ENCODE measurements at places on chromosomes 2 and 18. TPM values are rescaled to one million over a fixed set of nuclear protein-coding genes. Genes with fewer than 3 reads are reported as not detected.

DNA sequence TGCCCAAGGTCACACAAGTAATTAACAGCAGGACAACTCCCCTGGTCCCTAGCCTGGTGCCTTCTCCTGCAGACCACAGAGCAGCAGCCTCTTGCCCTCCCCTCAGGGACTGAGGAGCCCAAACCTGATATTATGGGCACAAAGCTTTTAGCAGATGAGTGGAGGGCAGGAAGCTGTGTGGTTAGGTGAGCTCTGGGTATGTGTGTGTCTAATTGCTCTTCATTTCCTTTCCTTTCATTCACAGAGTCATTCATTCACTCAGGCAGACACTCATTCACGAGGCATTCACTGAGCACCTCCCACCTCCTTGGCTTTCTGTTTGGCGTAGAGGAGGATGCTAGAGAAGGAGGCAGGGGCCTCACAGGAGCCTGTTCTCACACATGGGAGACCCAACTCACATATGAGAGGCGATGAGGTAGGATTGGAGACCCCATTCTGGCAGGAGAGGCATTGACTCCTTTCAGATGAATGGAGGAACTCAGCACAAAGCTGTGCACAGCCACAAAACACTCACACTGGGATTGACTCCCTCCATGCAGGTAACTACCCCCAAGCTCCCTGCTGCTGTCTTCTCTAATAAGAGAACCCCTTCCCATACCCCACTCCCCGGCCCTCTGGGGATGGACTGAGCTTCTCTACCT, 306.8 kb upstream of the SKOR2 start:
- H3K27me3 ChIP-seq: no peaks in the 10 kb centered on the region
- H3K27ac ChIP-seq: no peak overlapping the region
- H3K4me3 ChIP-seq: no peak overlapping the region
- no peaks in the 10 kb centered on the region for H3K4me1 ChIP-seq
- no peak for DNase-seq
- H3K36me3 ChIP-seq: no peaks in the 10 kb centered on the region

GRCh38 chr18:54942144-54942543, 17.1 kb downstream of the CCDC68 start:
- no peak overlapping the region for H3K4me3 ChIP-seq
- H3K4me1 ChIP-seq: peaks cover 16% of the 10 kb centered on the region
- no peak overlapping the region for H3K27ac ChIP-seq
- no peak for DNase-seq
- no peaks in the 10 kb centered on the region for H3K27me3 ChIP-seq
- H3K36me3 ChIP-seq: peaks cover 6% of the 10 kb centered on the region

GRCh38 chr2:186069676-186070075, 331.1 kb downstream of the FSIP2 start:
- H3K4me3 ChIP-seq: no peak overlapping the region
- no peaks in the 10 kb centered on the region for H3K4me1 ChIP-seq
- no peak for DNase-seq
- H3K36me3 ChIP-seq: no peaks in the 10 kb centered on the region
- H3K27ac ChIP-seq: no peak overlapping the region

- H3K4me3 ChIP-seq: no peak overlapping the region
- H3K36me3 ChIP-seq: no peaks in the 10 kb centered on the region
- peaks cover 76% of the 10 kb centered on the region for H3K27me3 ChIP-seq
- H3K4me1 ChIP-seq: peaks cover 47% of the 10 kb centered on the region
- DNase-seq: no peak
- H3K27ac ChIP-seq: no peak overlapping the region
Measured at GRCh38 chr2:45001869-45002385, 7.3 kb downstream of the SIX2 start.

DNA sequence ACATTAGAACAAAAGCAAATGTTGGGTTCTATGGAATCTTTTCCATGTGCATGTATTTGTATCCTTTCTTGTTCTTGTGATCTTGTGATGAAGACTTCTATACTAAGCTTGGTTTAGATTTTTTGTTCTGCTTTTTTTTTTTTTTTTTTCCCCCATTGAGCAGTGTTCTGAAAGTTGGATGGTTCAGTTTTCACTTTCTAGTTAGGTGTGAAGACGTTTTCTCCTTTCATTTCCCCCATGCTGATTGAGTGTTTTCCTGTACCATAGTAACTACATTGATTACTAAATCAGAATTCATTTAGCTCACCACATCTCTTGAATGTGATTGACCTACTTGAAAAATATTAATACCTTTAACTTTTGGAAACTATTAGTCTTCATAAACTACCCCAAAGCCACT, 34.1 kb downstream of the NOP58 start:
- no peak for DNase-seq
- no peak overlapping the region for H3K27ac ChIP-seq
- no peaks in the 10 kb centered on the region for H3K4me1 ChIP-seq
- no peak overlapping the region for H3K4me3 ChIP-seq
- H3K27me3 ChIP-seq: no peaks in the 10 kb centered on the region

DNA sequence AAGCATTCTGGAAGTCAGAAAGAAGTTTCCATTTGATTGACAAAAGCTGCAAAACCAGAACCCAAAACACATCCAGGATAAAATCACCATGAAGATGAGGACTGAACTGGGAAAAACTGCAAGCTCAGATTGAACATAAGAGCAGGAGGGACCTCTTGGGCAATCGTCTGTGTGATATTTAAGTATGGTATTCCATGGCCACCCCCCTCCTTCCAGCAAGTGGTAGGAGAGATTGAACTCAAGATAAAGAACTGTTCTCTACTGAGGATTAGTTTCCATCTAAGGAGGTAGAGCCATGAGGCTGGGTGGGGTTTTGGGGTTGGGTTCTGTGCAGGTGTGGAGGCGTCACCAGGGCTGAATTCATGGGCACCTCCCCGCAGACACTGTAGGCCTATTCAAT, 251.1 kb downstream of the NCKAP5 start:
- H3K36me3 ChIP-seq: no peaks in the 10 kb centered on the region
- H3K27ac ChIP-seq: no peak overlapping the region
- H3K4me1 ChIP-seq: no peaks in the 10 kb centered on the region

- DNase-seq: no peak
- no peak overlapping the region for H3K4me3 ChIP-seq
- H3K27ac ChIP-seq: no peak overlapping the region
- no peaks in the 10 kb centered on the region for H3K27me3 ChIP-seq
- no peaks in the 10 kb centered on the region for H3K4me1 ChIP-seq
- no peaks in the 10 kb centered on the region for H3K36me3 ChIP-seq
Measured at GRCh38 chr2:12469141-12469561, 247.6 kb upstream of the TRIB2 start.

The MLPH gene
- total RNA-seq: 299 TPM

The IL36G gene
- not detected for total RNA-seq

The RAX gene
- not detected for total RNA-seq

The EPC2 gene
- total RNA-seq: 15.2 TPM
